ENCODE measurements at places on chromosomes 13 and 19.

GRCh38 chr19:35329323-35329722, 336 bp downstream of the CD22 start:
- DNase-seq, result no peak

- peak; percentile 70 for DNase-seq
These were observed at the start of gene ZNF426 for GRCh38 chr19:9538183-9539058. ZNF426 (minus strand) TSS chr19:9538645; CDS start chr19:9536232, 2,413 bp downstream.

DNA sequence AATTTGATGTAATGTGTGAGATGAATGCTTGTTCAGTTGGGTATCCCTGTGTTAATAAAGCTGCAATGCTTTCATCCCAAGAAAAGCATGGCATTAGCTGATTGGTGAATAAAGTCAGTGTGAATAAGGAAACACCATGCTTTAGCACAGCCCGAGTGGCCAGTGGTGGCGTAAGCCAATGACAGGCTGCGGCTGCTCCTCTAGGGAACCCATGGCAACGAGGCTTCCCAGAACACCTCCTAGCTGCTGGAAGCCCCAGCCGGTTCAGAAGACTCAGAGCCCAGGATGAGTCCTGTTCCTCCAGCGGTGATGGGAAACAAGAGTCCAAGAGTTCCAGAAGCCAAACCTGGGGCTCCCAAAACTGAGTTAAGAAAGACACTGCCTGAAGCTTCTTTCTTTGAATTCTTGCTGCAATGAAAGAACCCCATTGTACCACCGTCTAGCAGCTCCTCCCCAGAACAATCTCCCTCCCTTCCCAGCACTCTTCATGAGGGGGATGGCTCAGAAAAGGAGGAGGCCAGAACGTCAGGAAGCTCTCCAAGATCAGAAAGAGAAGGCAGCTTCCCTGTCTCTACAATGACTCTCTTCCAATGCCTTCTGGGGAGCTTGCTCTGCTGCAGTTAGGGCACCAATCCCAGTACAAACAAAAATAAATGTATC, 58.2 kb downstream of the TSHZ3 start:
- no peak for DNase-seq

DNA sequence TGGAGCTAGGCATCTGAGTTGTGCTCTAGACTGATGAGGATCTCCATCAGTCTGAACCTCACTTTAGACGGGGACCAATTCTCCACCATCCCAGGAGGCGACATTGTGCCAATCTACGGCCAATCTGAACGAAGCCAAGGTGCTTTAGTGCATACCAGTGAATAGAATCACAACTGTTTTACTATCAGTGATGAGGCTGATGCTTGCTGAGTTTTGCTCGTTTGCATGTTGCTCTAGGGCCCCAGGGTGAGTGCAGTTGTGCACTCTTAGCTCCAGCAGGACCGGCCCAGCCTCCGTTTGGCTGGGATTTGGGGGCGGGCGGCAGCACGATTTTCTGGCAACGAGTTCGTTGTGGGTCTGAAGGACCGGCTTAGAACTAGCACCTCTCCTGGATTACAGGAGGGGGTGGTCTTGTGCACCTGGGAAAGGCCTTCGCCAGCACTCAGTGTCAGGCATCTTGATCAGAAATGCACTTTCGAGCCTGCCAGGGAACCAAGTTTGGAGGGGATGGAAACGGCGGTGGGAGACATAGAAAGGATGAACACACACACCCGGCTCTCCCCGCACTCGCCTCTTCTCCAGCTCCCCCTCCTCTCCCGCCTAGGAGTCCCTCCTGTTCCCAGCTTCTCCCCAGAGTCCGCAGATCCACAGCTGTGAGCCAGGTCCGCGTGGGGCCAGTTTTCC, 4.4 kb downstream of the GSX1 start:
- DNase-seq, result no peak

DNA sequence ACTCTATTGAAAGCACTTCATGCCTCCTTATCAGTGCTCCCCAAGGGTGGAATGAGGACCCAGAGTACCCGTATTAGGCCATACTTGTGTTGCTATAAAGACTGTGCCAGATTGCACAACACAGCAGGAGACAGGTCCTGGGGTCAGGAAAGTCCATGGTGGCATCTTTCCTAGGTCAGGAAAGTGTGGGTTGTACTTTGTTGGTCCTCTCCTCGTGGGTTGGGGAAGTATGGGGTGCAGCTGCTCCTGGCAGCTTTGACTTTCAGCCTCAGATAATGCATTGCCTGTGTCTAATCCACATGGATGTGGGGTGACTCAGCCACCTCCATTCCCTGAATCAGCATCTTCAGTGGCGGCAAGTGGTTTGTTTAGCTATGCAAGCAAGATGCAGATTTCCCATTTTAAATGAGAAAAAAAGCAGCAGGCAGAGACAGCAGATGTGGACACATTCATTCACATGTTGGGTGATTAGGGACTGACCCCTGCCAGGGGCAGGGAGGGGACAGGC, 8.4 kb upstream of the CYP2B6 start:
- DNase-seq, result no peak

GRCh38 chr19:12230751-12231733, 63.6 kb downstream of the ZNF44 start:
- no peak for DNase-seq

GRCh38 chr13:20395061-20395916, 130.4 kb downstream of the CRYL1 start:
- DNase-seq, result no peak

- DNase-seq, result no peak
These were observed 146.0 kb upstream of the GPC6 start for GRCh38 chr13:93080587-93080986.

- no peak for DNase-seq
These were observed 4.7 kb upstream of the MVB12A start for GRCh38 chr19:17415121-17415520.

- peak; percentile 29 for DNase-seq
These were observed 657 bp downstream of the PLIN3 start for GRCh38 chr19:4866595-4867424.

DNA sequence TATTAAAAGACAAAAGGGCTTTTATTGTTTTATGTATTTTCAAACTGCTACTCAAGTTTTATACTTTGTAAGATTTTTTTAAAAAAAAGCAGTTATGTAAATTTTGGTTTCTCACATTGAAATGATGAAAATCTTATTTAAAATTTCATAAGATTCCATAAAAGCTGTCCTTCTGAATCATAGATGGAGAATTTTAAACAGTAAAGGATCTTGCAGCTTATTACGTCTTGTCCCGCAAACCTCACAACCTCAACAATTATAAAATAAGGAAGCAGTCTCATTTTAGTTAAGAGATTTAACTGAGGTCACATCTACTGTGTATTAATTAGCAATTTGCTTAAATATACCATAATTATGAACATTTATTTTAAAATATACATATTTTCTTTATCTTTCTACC, 581.0 kb upstream of the SPRY2 start:
- DNase-seq, result no peak

DNA sequence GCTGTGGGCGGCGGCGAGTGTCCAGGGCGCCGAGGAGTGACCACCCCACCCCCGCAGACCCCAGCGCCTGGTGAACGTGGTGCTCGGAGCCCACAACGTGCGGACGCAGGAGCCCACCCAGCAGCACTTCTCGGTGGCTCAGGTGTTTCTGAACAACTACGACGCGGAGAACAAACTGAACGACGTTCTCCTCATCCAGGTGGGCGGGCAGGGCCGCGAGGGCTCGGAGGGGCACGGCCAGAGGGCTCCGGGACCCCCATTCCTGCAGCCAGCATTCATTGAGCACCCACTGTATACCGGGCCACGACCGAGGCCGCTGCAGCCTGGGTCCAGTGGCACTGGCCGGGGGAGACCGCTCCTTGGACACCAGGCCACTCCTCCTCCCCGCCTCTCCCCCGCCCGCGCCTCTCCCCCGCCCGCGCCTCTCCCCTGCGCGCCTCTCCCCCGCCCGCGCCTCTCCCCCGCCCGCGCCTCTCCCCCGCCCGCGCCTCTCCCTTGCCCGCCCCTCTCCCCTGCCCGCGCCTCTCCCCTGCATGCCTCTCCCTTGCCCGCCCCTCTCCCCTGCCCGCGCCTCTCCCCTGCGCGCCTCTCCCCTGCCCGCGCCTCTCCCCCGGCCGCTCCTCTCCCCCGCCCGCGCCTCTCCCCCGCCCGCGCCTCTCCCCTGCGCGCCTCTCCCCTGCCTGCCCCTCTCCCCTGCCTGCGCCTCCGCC, 3.2 kb downstream of the PRTN3 start:
- DNase-seq, result no peak

DNA sequence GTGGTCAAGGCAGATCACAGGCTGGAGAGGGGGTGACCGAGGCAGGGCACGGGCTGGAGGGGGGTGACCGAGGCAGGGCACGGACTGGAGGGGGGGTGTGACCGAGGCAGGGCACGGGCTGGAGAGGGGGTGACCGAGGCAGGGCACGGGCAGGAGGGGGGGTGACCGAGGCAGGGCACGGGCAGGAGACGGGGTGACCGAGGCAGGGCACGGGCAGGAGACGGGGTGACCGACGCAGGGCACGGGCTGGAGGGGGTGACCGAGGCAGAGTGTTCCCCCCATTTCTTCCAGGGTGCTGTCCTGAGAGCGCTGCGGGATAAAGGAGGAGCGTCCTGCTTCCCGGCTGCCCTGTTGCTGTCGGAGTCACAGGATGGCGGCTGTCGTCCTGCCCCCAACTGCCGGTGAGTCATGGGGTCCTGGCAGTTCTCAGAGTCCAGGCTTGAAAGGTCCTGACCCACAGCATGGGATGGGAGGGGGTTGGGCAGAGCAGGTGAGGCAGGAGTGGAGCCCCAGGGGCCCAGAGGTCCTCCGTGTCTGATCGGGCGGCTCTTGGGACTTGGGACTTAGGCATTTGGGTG, 5.3 kb downstream of the ZNF557 start:
- DNase-seq, result no peak

GRCh38 chr19:54208784-54209057, 8.1 kb downstream of the RPS9 start:
- DNase-seq, result no peak

DNA sequence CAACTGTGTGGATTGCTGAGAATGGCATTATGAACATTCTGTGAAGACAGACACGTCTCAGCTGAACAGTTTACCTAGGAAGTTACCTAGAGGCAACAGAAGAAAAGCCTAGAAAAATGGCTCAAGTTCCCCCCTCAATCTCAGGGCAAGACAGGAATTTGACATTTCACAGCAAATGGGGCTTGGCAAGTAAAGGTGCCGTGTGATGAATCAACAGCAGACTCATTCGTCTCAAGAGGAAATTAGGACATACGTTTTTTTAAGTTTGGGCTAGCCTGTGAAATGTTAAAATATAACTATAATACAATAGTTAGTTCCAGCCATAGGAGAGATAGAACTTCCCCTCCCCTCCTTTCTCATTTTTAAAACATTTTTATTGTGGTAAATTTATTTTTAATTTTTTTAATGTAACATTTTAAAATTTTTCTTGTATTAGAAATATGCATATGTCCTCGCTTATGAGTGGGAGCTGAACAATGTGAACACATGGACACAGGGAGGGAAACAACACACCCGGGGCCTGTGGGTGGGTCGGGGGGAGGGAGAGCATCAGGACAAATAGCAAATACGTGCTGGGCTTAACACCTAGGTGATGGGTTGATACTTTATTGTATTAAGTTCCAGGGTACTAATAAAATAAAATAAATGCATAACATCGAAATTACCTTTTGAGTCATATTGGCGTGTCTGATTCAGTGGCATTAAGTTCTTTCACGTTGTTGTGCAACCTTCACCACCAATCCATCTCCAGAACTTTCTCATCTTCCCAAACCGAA, 116.0 kb downstream of the COL4A2 start:
- DNase-seq, result no peak

GRCh38 chr19:51081476-51081875, 1.2 kb downstream of the KLK14 start:
- DNase-seq, result no peak

DNA sequence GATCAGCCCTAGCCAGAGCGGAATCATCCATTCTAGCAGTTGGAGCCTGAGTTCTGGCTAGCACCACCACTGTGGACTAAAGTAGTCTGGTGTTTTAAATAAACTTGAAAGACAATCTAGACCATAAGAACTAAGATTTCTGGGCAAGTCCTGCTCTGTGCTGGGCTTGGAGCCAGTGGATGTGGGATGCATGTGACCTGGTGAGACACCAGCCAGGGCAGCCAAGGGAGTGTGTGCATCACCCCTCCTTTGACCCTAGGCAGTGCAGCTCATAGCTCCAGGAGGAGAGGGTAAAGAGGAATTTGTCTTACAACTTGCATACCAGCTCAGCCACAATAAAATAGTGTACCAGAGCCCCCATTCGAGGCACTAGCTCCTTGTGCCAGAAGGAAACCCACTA, 21.0 kb downstream of the ITGBL1 start:
- no peak for DNase-seq

DNA sequence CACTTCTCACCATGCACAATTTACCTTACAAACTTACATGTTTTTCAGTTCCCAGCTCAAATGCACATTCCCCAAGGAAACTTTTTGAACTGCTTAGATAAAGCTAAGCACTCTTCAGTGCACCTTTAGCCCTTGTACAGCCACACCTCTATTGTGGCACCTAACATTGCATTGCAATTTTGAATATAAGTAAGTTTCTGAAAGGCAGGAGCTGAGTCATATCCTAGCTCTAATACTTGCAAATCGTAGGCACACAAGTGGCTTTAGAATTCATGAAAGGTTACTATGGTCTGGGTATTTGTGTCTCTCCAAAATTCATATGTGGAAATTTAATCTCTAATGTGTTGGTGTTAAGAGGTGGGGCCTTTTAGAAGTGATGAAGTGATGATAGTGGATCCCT, 4.9 kb upstream of the ESD start:
- no peak for DNase-seq

DNA sequence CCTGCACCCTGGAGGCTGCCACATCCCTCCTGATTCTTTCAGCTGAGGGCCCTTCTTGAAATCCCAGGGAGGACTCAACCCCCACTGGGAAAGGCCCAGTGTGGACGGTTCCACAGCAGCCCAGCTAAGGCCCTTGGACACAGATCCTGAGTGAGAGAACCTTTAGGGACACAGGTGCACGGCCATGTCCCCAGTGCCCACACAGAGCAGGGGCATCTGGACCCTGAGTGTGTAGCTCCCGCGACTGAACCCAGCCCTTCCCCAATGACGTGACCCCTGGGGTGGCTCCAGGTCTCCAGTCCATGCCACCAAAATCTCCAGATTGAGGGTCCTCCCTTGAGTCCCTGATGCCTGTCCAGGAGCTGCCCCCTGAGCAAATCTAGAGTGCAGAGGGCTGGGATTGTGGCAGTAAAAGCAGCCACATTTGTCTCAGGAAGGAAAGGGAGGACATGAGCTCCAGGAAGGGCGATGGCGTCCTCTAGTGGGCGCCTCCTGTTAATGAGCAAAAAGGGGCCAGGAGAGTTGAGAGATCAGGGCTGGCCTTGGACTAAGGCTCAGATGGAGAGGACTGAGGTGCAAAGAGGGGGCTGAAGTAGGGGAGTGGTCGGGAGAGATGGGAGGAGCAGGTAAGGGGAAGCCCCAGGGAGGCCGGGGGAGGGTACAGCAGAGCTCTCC, 6.9 kb upstream of the CEACAM5 start:
- DNase-seq, result no peak

GRCh38 chr13:110396913-110397381, 89.9 kb downstream of the COL4A2 start:
- no peak for DNase-seq

DNA sequence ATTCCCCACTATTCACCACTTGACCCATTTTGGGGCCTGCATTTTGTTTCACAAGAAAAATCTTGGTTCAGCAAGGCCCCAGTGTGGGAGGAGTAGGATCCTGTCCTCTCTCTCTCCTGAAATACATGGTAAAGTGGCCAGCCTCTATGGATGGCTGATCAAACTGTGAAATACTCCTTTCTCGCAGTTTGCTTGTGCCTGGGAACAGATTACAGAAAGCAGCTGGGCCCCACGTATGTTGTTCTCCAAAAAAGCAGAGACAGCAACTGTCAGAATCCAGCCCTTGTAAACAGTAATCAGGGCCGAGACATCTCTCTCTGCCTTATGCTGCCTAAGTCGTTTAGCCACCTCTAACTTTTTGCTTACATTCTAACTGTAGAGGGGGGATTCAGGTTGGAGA, 61.0 kb upstream of the RAP2A start:
- DNase-seq, result no peak

Data from effector CD4-positive, alpha-beta T cell (primary cell).